Activated T-cell treated with anti-CD3 and anti-CD28 coated beads, Interleukin-2, amount 50 U/mL, for 4 hours (primary cell): ENCODE measurements at places on chromosomes 12 and 14. TPM values are rescaled to one million over a fixed set of nuclear protein-coding genes. Genes with fewer than 3 reads are reported as not detected.
A peak's percentile ranks its signal among the peaks of the same experiment; 100 is the strongest.

PRB2 gene
- not detected for total RNA-seq

SYNE3 gene
- total RNA-seq = 12.9 TPM

DNA sequence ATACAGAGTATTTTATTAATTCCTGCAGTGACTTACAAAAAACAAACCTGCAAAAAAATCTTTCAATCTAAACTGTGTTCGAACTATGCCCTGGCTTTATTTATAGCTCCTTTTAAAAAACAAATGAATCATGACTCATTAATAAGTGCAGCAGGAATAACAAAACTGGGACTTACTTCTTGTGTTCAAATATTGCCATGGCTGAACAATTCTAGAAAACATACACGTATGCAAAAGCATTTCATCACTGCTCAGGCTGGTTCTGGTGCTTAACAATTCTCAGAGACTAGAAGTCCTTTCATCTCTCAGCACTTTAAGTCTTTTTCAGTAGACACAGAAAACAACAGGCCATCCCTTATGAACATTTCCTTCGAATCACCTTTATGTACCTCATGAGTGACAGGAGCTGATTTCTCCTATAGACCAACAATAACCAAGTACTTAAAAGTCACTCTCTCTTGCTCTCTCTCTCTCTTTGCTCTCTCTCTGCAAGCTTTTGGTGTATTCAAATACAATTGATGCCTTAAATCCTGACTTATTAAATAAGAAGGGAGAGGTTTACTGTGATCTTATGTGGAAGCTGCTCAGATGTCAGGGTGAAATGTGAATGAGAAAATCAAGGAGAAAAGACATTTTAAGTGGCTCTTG is 268.8 kb downstream of the TTC8 start:
- DNase-seq = no peak

DNA sequence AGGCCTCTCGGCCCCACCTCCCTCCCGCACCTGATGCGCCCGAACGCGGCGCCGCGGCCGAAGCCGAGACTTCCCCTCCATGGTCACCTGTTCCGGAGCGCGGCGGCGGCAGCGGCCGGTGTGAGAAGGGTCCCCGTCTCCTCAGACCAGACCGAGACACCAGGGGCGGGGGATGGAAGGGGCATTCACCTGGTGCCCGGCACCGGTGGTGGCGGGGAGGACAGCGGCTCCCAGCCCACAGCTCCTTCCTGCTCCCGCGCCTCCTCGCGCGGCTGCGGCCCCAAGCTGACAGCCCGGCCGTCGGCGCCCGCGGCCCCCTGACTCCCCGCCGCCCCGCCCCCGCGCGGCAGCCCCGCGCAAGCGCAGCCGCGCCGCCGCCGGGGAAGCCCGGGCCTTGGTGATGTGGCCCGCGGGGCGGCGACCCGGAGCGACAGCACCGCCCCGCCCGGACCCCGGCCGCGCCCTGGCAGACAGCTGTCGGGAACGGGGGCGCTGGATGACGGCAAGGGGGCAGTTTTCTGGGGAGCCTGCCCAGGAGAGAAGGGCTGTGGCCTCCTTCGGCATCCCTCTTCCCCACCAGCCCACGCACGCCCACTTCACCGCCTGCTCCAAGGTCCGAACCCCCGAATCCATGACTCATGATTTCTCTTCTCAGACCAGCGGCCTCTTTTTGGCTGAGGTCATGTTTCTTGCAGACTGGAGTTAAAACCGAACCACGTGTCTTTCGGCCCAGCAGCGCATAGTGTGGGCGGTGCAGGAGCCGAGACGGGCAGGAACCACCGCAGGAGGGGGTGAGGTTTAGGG is at the start of gene SLC41A2:
SLC41A2 (minus strand) TSS at position 290 of the 804 bp plus-strand sequence. CDS start 29,763 bp downstream, outside the sequence.
- DNase-seq = peak; percentile 80

GRCh38 chr14:100188392-100189030 is 29.1 kb upstream of the DEGS2 start:
- DNase-seq = no peak

- no peak for DNase-seq
Observed at GRCh38 chr14:74628418-74628817, 16.4 kb upstream of the LTBP2 start.
